Thoracic aorta (tissue), 2 donors: ENCODE measurements at places on chromosomes 1 and 21. TPM values are rescaled to one million over a fixed set of nuclear protein-coding genes. Genes with fewer than 3 reads are reported as not detected.

GRCh38 chr1:203548892-203549291 lies 54.9 kb downstream of the OPTC start:
- no peak for DNase-seq

GRCh38 chr21:41962425-41962966 lies 8.7 kb upstream of the C2CD2 start:
- no peak for DNase-seq

GRCh38 chr1:26696654-26697430 lies 1.0 kb downstream of the ARID1A start:
- DNase-seq: no peak

DNA sequence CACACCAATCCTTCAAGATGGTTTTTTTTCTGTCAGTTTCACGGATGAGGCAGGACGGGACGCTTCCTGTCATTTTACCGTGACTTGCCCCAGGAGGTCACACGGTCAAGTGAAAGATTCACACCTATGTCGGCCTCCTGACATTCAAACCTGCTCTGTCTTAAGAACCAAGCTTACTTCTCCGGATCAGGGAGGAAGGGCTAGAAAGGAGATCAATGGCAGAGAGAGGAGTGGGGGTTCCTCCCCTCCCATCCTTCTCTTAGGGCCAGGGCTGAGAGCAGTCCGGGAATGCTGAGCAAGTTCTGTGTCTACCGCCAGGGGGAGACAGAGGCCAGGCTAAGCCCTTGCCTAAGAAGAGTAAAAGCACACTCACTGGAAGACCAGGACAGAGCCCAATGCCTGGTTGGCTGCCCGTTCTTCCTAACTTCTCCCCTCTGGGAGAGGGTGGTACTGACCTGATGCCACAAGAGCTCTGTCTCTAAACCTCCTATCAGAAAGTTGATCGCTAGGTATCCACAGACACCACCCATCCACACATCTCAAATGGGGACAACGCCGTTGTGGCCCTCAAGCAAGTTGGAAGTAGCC lies 1.1 kb upstream of the PPM1J start:
- DNase-seq: no peak

- no peak for DNase-seq
These were observed 14.9 kb upstream of the AGT start for GRCh38 chr1:230728710-230729392.

DNA sequence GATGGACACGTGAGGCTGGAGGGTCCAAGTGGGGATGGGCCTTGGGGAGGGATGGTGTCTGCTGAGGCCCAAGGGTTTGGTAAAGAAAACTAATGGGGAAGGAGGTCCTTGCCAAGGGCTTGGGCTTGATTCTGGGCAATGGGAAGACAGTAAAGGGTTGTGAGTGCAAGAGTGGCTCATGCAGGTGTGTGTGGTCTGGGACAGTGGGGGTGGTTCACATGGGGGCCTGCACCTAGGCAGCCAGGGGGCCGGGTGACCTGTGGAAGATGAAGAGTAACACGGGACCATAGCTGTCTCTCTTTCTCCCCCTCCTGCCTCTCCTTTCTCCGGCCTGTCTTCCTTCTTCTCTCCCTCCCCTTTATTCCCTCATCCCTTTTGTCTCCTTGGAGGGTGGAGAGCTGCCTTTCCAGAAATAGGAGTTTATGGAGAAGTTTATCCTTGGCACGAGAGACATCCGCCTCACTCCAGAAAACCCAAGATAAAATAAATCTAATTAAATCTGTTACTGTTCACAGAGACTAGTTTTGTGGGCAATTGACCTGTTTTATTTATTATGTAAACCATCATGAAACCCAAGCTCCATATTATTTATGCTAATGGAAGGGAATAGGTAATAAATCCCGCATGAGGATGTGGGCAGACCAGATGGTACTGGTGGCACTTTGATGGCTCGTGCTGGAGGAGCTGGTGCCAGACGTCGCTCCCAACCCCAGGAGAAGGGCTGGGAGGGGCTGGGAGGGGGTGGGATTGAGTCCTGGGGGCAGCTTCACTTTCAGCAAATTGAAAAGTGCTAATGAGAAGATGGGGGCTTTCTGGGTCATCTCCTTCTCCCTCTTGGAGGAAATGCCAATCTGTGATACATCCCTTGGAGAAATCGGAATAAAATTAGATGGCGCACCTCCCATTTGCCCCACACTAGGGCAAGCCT lies 272.9 kb upstream of the CSF3R start:
- no peak for DNase-seq

Gene HSD3B2
- total RNA-seq: not detected

Gene GJA5
- total RNA-seq: 51.7 TPM

Gene ATP5IF1
- 133 TPM for total RNA-seq
